ENCODE measurements at places on chromosomes 6 and 20.

DNA sequence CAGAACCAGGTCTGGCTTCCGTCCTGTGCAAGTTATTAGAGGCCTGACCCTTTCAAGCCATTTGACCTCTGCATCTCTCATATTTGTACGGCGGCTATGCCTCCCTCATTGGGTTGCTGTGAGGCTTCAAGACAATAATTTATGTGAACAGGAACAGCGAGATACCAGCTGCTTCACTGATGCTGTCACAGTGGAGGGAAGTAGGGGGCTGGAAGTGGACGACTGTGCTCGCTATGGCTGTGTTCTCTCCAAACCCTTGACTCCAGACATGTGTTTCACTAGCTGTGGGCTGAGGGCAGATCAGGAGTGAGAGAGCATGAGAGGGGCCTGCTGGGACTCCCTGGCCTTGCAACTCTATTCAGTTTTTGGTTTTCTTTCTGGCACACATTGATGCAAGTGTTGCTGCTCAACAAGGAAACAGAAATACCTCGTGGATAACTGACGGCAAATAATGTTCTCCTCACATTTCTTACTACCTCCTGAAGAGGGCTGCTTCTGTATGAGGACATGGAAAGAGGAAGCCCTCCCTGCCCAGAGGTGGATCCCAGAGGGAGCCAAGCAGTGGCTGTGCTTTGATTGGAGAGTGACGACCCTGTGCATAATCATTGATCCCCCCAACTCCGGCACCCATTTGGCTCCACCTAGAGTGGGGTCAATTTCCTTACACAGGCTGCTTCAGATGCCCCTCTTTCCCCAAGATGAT is 34.7 kb upstream of the SCP2D1 start:
- DNase-seq = no peak

DNA sequence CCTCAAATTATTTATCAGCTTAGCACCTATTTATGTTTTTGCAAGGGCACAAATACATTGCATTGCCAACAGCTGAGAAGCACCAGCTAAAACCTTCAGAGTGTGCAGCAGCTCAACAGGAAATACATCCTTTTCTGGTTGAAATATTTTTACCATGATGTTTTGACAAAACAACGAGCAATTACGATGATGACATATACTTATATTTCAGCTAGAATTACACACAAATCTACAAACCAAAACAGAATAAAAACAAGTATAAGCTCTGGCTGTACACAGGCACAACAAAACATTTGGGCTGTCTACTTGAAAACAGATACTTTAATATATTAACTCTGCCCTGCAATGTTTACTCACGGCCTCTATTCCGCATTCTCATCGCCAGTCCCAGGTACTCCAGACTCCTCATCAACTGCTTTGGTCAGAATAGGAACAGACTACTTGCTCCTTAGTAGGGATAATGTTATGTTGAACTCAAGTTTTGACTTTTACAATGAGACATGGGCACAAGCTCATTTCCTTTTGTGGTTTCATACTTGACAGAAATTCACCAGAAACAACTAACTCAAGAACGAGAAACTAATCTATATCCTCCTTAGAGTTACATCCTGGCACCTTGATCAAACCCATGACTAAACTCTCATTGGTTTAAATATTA is 377.6 kb downstream of the ESR1 start:
- no peak for DNase-seq

DNA sequence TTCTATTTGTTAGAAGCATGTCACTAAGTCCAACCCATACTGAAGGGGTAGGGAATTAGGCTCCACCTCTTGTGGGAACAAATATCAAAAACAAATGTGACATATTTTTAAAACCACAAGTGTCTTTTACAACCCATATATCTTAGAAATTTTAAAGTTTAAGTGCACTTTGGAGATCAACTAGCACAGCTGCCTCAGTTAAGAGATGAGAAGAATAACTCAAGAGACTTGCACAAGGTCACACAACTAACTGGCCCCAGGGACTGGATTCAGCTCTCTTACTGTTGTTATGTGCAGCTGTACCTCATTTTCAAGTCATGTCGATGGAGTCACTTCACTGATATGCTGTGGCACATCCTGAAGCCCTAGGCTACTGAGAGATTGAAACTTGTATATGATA is 102.9 kb upstream of the BMP2 start:
- DNase-seq = no peak

GRCh38 chr6:46015119-46015968 is at the start of gene CLIC5:
CLIC5 (minus strand) TSS chr6:46015860; CDS start chr6:46015542, 318 bp downstream.
- DNase-seq = no peak

DNA sequence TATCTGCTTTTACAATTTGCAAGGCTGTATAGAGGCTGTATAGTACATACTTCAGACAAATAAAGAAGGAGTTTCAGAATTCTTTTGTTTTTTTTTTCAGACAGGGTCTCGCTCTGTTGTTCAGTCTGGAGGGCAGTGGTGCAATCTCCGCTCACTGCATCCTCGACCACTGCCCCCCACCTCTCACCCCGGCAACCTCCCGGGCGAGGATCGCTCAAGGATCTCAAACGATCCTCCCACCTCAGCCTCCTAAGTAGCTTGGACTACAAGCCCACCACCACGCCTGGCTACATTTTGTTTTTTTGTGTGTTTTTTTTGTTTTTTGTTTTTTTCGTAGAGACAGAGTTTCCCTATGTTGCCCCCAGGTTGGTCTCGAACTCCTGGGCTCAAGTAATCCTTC is 1.8 kb downstream of the FASTKD5 start:
- DNase-seq = no peak

- peak; percentile 26 for DNase-seq
These were observed 711 bp upstream of the SIRT5 start for GRCh38 chr6:13573669-13574110.

DNA sequence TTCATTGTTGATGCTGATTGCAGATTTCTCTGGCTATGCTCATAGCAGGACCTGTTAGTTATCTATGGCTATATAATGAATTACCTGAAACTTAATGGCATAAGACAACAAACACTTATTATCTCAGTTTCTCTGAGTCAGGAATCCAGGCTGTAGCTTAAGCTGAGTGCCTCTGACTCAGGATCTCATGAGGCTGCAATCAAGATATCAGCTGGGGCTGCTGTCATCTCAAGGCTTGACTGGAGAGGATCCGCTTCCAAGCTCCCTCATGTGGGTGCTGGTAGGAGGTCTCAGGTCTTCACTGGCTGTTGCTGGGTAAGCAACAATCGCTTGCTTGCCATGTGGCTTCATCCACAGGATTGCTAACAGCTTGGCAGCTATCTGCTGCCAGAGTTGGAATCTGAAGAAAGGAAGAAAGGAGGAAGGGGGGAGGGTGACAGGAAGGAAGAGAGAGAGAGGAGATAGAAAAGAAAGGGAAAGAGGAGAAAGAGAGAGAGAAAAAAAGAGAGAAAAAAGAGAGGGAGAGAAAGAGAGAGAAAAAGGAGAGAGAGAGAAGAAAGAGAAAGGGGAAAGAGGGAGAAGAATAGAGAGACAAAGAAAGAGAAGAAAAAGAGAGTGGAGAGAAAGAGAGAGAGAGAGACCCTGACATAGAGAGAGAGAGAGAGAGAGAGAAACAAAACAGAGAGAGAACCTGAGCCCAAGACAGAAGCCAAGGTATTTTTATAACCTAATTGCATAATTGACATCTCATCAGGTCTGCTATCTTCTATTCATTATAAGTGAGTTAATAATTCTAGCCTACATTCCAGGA is 579.0 kb upstream of the BTBD3 start:
- no peak for DNase-seq

DNA sequence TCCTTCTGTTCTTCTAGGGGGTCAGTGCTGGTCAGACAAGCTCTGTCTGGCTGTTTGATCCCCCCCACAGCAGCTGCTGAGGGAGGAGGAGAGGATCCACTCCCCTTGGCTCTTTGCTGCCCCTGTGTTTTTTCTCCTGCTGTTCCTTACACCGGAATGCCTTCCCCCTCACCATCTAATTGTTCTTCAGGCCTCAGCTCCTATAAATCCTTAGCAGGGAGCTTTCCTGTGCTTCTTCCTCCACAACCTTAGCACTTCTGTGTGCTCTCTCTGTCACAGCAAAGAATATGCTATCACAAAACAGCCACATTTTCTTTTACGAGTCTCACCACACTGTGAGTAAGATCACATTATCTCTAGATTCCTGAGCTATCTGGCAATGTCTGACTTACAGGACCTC is 196.6 kb downstream of the OTOR start:
- peak; percentile 19 for DNase-seq

DNA sequence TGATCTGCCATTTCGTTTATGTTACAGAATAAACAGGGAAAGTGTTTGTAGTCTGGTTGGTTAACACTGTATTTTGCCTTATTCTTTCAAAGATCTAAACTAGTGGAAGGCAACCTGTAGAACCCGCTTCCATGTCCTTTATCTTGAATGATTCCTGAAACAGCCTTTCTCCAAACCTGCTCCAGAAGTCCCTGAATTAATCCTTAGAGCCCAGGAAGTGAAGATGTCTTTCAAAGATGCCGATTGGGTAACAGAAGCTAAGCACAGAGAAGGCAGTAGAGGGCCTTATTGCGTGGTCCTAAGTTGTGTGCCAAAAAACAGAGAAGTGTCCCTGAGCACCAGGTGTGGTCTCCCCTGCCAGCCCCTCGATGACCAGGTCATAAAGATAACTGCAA is 19.2 kb upstream of the ZSCAN16 start:
- peak; percentile 9 for DNase-seq

GRCh38 chr20:22387452-22387851 is 196.9 kb downstream of the FOXA2 start:
- no peak for DNase-seq

DNA sequence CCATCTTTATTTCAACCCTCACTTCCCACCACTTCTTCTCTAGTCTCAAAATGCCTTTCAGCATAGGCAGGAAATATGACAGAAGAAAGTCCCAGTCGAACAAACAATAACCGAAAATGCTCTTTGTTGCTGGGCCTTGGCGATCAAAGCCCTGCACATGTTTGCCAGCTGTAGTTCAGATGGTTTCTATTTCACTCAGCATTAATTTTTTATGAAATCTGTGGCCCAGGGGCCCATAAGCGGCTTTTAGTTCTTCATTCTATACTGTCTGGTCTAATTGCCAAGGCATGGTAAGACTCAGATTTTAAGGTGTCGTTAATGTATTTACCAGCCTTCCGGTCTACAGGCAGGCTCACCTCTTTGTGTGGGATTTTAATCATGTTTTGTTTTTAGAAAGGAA is 10.9 kb upstream of the F13A1 start:
- DNase-seq = peak; percentile 13

DNA sequence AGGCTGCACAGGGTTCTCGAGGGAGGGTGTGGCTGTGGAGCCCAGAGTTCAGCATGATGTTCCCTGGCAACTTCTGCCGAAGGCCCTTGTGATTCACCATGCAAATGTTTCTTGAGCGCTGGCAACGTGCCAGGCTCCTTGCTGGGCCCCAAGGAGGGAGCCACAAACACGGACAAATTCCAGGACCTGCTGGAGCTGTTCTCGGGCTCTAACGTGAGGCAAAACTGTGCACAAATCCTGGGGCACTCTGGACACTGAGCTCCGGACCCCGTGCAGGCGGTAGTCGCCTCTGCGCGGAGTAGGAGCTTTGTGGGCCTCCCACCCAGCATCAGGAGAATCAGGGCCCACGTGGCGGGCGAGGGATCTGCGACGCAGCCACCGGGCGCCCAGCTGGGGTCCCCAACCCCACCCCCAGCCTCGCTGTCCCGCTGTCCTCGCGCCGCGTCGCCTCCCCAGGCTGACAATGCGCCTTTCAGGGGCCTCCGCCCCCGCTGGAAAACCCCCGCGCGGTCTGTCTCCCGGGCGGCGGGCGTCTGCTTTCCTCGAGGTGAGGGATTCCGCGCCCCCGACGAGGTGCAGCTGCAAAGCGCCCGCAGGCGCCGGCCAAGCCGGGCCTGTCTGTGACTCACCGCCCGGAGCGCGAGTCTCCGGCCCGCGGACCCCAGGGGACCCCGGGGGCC is 31.7 kb upstream of the SCUBE3 start:
- peak; percentile 89 for DNase-seq

- DNase-seq = peak; percentile 0
These were observed 524.3 kb downstream of the EYS start for GRCh38 chr6:65182681-65183080.

GRCh38 chr6:152595499-152595898 is 41.7 kb downstream of the SYNE1 start:
- no peak for DNase-seq

GRCh38 chr6:37369321-37370201 is 15.8 kb downstream of the RNF8 start:
- no peak for DNase-seq

GRCh38 chr6:125245523-125246264 is 56.1 kb downstream of the HDDC2 start:
- DNase-seq = no peak

GRCh38 chr6:158205169-158205944 is 37.2 kb downstream of the GTF2H5 start:
- no peak for DNase-seq

DNA sequence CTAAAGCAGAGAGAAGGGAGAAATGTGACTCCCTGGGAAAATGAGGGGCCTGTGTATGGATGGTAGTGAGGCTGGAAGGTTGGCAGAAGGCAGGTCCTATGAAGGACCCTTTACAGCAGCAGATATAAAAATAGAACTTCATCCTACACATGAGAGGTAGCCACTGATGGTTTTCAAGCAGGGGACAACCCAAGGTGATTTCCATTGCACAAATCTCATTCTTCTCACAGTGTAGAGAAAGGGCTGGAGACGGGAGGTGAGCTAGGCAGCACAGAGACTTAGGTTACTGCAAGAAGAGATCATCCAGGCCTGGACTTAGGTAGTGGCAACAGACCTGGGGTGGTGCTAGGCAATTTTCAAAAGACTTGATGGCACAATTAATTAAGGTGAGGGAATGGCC is 30.7 kb downstream of the TRAM2 start:
- no peak for DNase-seq

DNA sequence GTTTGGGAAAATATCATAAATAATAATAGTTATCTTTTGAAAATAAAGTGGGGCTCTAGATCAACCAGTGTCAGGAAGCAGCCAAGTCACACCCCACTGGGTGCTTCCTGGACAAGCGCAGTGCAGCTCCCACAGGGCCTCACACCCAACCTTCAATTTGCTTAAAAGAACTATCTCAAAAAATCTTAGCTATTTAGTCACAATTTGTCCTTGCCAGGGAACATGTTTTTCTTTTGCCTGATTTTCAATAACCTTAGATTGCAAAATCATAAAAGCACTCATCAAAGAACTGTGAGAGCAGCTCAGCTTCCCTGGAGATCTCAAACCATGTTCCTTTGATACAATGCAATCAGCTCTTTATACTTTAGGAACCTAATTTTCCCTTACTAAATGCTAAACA is 1.6 kb upstream of the NCOA7 start:
- no peak for DNase-seq
